ENCODE measurements at places on chromosomes 4 and X.

DNA sequence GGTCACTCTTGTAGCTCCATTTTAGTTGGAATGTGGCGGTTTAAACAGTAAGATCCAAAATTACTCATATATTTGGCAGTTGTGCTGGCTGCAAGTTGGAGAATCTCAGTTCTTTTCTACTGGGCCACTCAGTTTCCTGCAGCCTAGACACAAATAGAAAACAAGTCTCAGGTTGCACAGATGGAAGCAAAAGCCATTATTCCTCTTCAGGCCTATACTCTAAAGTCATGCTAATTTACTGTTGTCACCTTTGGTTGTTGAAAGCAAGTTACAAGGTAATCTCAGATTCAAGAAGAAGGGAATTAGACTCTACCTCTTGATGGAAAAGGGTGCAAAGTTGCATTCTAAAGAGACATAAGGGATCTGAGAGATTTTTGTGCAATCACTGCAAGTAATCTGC, 345.4 kb downstream of the ADAM29 start:
- no peaks in the 10 kb centered on the region for H3K27me3 ChIP-seq
- H3K27ac ChIP-seq: no peak overlapping the region

DNA sequence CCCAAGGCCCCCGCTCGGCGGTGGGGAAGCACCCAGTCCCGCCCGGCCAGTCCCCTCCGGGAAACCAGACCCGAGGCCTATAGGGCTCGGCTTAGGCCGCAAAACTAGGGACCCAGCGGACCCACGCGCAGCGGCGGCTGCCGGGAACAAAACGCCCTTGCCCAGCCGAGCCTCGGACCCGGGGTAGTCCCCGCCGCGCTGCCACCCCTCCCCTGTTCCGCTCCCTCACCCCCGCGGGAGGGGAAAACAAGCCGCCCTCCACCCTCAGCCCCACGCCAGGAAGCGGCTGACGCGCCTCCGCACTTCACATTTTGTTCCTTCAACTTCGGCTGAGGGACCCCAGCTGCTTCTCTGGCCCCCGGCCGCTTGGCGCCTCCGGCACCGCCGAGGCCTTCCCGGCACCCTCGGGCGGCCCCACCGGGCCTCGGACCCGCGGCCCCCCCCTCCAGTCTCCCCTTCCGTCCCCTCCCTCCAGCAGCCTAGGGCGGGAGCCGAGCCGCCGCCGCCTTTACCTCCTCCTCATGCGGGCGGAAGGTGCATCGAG, 694 bp downstream of the PDS5A start:
- peaks cover 11% of the 10 kb centered on the region for H3K4me1 ChIP-seq
- peak overlapping the region; percentile 83 for H3K27ac ChIP-seq
- peak; percentile 72 for DNase-seq
- peaks cover 4% of the 10 kb centered on the region for H3K36me3 ChIP-seq

DNA sequence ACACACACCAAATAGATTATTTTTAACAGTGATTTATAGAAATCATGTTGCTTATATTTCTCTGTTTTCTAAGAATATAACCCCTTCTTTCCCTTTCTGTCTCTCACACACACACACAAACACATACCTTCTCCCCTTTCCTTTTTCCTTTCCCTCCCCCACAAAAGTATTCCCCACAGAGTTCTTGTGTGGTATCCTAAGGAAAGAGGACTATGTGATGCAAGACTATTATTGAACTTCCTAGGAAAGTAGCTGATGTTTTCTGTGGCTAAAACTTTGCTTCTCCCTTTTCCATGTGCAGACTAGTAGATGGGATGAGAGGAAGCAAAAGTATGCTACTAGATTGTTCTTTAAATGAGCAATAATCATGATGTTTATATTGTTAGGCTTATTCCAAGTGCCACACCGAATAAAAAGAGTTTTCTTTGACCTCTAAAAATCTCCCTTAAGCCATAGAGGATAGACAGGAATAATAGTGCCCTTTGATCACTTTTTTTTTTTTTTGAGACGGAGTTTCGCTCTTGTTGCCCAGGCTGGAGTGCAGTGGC, 38.7 kb downstream of the CPEB2 start:
- DNase-seq: no peak
- no peaks in the 10 kb centered on the region for H3K4me1 ChIP-seq
- no peak overlapping the region for H3K4me3 ChIP-seq

DNA sequence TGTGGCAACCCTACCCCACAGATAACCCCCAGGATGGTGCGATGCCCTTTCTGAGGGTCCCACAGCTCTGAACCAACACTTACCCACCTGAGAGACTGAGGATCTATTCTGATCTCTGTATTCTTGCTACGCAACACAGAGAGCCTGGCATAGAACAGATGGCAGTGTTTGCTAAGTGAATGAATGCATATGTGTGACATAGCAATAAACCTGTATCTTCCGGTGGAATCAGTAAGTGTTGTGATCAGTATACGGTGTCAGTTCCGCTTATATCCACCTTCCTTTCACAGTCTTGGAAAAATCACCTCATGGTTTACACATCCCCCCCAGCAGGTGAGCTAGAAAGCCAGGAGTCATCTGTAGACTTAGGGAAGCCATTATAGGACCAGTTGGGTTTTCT, 5.9 kb upstream of the HSD17B10 start:
- DNase-seq: no peak
- H3K4me1 ChIP-seq: peaks cover 11% of the 10 kb centered on the region
- peaks cover 5% of the 10 kb centered on the region for H3K27me3 ChIP-seq
- H3K36me3 ChIP-seq: no peaks in the 10 kb centered on the region

DNA sequence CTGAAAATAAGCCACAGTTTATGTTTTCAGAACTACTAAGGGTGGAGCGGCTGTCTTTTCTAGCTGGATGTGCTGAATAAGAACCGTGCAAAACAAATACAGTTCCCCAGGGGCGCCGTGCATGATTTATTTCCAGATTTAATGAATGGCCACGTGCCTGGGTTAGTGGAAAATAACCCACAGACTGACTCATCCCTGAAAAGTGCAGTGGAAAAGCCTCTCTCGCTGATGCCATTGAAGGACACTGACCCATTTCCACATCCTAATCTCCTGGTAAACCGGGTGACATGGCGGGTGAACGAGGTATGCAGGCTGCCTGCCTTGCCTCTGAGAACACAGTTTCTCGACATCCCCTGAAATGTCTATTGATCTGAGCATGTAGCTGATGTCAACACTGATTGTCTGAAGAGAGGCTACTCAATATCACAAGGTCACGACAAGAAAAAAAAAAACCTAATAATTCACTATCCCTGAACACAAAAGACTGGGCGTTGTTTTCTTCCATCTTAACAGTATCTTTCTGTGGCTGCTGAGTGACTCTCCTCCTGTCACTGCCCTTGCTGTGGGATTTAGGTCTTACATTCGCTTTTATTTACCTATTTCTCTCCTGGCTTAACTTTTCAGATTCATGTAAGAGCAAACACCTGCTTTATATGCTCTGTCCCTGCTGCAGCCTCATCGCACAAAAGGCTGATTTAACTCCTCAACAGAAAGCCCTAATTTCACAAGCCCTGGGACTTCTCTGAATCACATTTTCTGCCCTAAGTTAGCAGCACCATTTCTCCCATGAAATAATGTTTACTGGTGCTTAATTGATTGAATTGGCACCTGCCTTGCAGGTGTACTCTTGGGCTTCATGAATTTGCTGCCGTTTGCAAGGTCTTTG, 76.9 kb upstream of the SCOC start:
- H3K36me3 ChIP-seq: no peaks in the 10 kb centered on the region
- DNase-seq: no peak
- no peak overlapping the region for H3K4me3 ChIP-seq
- H3K27me3 ChIP-seq: no peaks in the 10 kb centered on the region
- no peak overlapping the region for H3K27ac ChIP-seq
- no peaks in the 10 kb centered on the region for H3K4me1 ChIP-seq
